Stimulated activated CD8-positive, alpha-beta memory T cell treated with anti-CD3 and anti-CD28 coated beads, Interleukin-7, amount 100 ng/mL, for 24 hours (primary cell): ENCODE measurements at places on chromosomes 4 and X.

DNA sequence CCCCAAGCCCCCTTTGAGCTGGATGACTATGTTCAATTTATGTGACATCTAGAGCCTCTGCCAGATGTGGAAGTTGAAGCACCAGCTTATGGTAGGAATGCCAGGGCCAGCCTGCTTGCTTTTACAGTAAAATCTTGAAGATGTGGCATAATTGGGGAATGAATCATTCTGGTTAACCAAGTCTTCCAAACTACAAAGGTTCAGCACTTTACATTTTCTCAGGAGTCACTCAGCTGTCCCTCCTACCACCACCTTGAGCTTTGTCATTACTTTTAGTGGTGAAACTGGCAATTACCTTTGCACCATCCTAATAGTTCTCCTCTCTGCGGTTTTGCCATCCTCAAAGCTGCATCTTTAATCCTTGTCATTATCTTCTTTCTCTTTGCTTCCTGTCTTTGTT, 172.2 kb downstream of the HS6ST2 start:
- DNase-seq, result no peak

DNA sequence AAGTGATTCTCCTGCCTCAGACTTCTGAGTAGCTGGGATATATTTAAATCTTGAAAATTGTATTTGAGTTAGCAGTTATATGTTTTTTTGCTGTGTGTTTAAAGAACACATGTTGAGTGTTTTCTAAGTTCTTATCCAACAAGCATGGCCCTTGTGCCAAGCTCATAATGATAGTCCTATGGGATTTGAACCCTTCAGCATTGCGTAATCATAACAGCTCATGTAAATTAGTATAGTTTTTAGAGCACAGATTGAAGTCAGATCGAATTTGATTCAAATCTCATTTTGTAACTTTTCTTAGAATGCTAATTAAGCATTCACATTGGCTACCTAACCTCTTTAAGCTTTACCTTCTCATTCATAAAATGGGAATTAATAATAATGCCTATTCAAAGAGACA, 12.2 kb downstream of the FAM149A start:
- DNase-seq, result no peak

GRCh38 chrX:33001107-33001506, 210.2 kb downstream of the DMD start:
- DNase-seq, result no peak

GRCh38 chr4:105657117-105657765, 51.2 kb downstream of the INTS12 start:
- DNase-seq, result no peak

DNA sequence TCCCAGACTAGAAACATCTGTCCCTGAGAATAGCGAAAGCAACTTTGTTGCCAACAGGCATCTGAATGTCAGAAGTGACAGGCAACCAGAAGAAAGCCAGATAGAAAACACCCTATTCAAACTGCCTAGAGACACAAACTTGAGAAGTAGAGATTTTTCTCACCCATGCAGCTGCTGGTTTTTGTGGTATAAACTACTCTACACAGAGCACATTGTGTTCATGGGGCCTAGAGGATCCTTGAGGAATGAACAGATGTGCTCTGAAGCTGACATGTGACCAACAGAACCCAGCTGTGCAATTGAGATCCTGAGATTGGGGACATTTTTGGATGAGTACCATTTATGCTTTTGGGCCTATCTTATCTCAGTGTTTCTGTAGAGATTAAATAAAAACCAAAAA, 63.6 kb upstream of the NRK start:
- no peak for DNase-seq

DNA sequence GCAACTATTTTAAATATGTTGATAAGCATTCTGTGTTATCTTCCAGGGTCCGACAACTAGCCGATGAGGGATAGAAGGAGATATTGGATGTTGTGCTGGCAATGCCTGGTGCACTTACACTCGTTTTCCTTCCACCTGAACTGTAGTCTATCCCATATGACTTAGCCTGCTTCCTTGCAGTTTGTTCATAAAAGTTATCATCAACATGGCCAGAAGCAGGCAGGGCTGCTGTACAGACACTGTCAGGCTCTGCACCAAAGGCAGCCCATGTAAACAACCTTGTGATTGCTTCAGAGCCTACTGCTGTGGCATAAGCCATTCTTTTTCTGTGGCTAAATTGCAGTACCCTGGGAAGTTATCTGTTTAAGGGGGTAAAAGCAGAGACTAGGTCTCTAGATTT, 1.6 kb downstream of the MAPK10 start:
- DNase-seq, result no peak

DNA sequence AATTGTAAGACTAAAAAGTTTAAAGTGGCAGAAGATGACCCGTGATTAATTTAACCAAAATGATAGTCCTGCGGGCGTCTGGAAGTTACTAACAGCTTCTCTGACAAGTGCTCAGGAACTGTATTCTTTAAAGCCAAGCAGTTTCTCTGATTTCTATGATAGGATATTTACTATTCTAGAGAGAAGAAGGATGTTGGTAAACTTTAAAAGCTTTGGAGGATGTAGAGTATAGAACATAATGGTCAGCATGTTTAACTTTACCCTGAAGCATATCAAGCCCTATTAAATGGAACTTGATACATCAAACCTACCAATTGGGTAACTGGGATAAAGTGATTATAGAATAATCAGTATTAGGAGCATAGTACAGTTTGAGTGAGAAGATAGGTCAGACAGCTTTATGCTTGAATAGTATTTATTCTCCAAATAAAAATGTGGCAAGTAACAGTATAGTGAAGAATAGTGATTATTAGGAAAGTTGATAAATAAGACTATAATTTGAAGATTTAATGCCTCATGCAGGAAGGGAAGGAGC, 1.8 kb downstream of the STIM2 start:
- no peak for DNase-seq

GRCh38 chr4:3302786-3303564, 10.2 kb downstream of the RGS12 start:
- no peak for DNase-seq

DNA sequence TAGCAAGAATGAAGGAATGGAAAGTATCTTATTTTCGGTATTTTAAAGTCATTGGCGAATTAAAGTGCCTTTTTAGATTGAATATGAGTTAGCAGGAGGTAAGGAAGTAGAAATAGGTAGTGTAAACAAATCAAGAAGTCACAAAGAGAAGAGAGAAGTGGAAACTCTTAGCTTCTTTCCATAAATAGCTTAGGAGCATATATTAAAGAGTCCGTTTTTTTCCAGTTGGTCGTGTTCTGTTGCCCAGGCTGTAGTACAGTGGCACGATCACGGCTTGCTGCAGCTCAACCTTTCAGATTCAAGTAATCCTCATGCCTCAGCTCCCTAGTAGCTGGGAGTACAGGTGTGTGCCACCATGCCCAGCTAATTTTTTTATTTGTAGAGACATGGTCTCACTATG, 56.4 kb downstream of the UBE2K start:
- no peak for DNase-seq

DNA sequence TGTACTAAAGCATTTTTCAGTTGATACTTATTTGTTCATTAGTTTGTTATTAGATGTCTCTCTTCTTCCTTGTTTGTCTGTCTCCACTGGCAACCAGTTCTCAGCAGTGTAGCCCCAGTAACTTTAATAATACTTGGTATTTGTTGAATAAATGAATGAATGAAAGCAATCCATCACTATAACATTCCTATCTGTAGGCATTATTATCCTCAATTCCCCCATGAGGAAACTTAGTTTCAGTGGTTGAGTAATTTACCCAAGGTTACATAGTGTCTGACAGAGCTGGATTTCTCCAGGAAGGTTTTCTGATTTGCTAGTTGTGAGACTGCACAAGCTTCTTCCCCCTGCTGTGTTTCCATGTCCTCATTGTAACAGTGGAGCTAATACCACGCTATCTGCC, 27.8 kb upstream of the MAOB start:
- DNase-seq, result no peak
